Fibroblast of the aortic adventitia (primary cell): ENCODE measurements at places on chromosomes 12 and 14. TPM values are rescaled to one million over a fixed set of nuclear protein-coding genes. Genes with fewer than 3 reads are reported as not detected.

HDAC7 gene
- total RNA-seq, result 48.9 and 78.8 TPM in 2 replicates

CCDC177 gene
- not detected in 2 replicates for total RNA-seq

OTOGL gene
- 0.16 and 0.27 TPM in 2 replicates for total RNA-seq

AMIGO2 gene
- total RNA-seq, result 2.7 and 3.7 TPM in 2 replicates

ANKS1B gene
- 1.5 and 47.0 TPM in 2 replicates for total RNA-seq

MMP19 gene
- total RNA-seq, result 9.7 and 11.1 TPM in 2 replicates

CTDSP2 gene
- total RNA-seq, result 90.7 and 128 TPM in 2 replicates

LRP1-AS gene
- not detected in 2 replicates for total RNA-seq

SLC15A5 gene
- total RNA-seq, result not detected in 2 replicates

LMNTD1 gene
- 1.3 TPM in 1 of 2 replicates, not detected in the other for total RNA-seq

EIF2S3B gene
- 7.1 and 9.2 TPM in 2 replicates for total RNA-seq

FZD10 gene
- total RNA-seq, result not detected in 2 replicates

SLC10A1 gene
- not detected in 2 replicates for total RNA-seq

STRAP gene
- 93.9 and 101 TPM in 2 replicates for total RNA-seq

BEGAIN gene
- 0.18 and 0.33 TPM in 2 replicates for total RNA-seq

ANP32D gene
- 1.1 TPM in 1 of 2 replicates, not detected in the other for total RNA-seq

TEX22 gene
- 0.27 and 1.5 TPM in 2 replicates for total RNA-seq

SLCO1B1 gene
- total RNA-seq, result not detected in 2 replicates

C12orf50 gene
- not detected in 2 replicates for total RNA-seq

DLK1 gene
- 0.09 TPM in 1 of 2 replicates, not detected in the other for total RNA-seq

FBLN5 gene
- 56.8 and 137 TPM in 2 replicates for total RNA-seq

DAO gene
- total RNA-seq, result not detected in 2 replicates

HOXC9 gene
- total RNA-seq, result 0.65 TPM in 1 of 2 replicates, not detected in the other

NID2 gene
- total RNA-seq, result 146 and 370 TPM in 2 replicates

RPS29 gene
- total RNA-seq, result 822 and 5,262 TPM in 2 replicates

AQP6 gene
- total RNA-seq, result 0.09 TPM in 1 of 2 replicates, not detected in the other

SERPINA9 gene
- total RNA-seq, result not detected in 2 replicates

MAPKAPK5 gene
- 34.6 and 43.3 TPM in 2 replicates for total RNA-seq

IGFBP6 gene
- 723 and 2,626 TPM in 2 replicates for total RNA-seq

HOXC10 gene
- 0.25 TPM in 1 of 2 replicates, not detected in the other for total RNA-seq

BEST3 gene
- total RNA-seq, result not detected in 2 replicates

CRACR2A gene
- total RNA-seq, result 4.8 and 16.8 TPM in 2 replicates

ADAMTS20 gene
- not detected in 2 replicates for total RNA-seq

PRB2 gene
- not detected in 2 replicates for total RNA-seq

RD3L gene
- total RNA-seq, result not detected in 2 replicates

SLC25A21 gene
- 0.49 and 1.2 TPM in 2 replicates for total RNA-seq

FSCB gene
- 0.09 and 1.4 TPM in 2 replicates for total RNA-seq

KLRG1 gene
- 1.2 TPM in 1 of 2 replicates, not detected in the other for total RNA-seq

PTPRR gene
- 1.4 TPM in 1 of 2 replicates, not detected in the other for total RNA-seq

ZNF839 gene
- 2.8 and 7.5 TPM in 2 replicates for total RNA-seq

GSG1 gene
- 0.45 and 1.6 TPM in 2 replicates for total RNA-seq

RPL10L gene
- total RNA-seq, result not detected in 2 replicates

DMAC2L gene
- 2.2 and 4.4 TPM in 2 replicates for total RNA-seq

SERPINA10 gene
- not detected in 2 replicates for total RNA-seq
